ENCODE measurements at places on chromosomes 12 and 14.

GRCh38 chr14:91358025-91358319, 59.6 kb downstream of the CCDC88C start:
- DNase-seq = no peak

DNA sequence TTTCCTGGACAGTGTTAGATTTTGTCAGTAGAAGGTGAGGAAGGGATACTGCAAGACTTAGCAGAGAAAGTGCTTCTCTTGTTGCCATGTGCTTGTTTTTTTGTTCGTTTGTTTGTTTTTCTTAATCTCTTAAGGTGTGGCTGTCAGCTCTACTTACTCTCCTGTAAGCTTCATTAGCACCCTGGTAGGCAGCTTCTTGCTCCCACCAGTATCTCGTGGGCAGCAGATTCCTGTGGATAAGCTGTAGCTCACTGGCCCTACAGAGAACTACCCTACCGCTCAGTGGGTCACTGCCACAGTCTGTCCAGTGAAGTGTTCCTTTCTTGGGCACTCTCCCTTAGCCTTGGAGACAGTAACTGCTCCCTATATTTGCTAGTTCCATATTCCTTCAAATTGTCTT, 30.1 kb downstream of the VRK1 start:
- DNase-seq = no peak

DNA sequence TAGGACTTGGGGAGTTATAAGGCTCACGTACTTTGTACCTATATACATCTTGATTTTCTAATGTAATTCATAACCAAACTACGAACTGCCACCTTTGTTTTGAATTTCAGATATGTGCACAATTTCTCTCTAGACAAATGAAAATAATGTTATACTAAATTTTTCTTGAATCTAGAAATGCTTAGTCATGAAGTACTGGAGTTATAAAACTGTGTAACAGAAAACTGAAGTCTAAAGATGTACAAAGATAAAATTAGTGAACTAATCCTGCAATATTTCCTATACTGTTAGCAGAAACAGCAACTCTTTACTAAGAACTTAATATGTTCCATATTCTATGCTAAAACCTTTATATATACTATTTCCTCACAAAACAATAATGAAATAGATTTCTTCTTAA, 15.5 kb downstream of the SEC23A start:
- no peak for DNase-seq

GRCh38 chr12:72485017-72485701, 213.0 kb downstream of the TRHDE start:
- DNase-seq = no peak

DNA sequence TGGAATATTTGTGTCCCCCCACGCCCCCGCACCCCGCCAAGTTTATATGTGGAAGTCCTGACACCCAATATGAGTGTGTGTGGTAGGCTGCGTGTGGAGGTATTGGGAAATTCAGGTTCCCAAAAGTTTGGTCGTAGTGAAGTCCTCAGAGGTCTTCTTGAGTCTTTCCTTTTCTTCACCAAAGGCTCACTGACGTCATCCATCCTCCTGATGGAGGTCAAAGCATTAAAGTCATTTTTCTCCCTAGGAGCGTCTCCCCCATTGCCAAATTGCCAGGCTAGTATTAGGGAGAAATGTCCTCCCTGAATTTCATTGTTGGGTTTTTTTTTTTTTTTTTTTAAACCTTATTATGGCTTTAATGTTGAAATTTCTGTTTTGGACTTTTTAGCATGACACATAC, 113.7 kb downstream of the RGS6 start:
- no peak for DNase-seq

DNA sequence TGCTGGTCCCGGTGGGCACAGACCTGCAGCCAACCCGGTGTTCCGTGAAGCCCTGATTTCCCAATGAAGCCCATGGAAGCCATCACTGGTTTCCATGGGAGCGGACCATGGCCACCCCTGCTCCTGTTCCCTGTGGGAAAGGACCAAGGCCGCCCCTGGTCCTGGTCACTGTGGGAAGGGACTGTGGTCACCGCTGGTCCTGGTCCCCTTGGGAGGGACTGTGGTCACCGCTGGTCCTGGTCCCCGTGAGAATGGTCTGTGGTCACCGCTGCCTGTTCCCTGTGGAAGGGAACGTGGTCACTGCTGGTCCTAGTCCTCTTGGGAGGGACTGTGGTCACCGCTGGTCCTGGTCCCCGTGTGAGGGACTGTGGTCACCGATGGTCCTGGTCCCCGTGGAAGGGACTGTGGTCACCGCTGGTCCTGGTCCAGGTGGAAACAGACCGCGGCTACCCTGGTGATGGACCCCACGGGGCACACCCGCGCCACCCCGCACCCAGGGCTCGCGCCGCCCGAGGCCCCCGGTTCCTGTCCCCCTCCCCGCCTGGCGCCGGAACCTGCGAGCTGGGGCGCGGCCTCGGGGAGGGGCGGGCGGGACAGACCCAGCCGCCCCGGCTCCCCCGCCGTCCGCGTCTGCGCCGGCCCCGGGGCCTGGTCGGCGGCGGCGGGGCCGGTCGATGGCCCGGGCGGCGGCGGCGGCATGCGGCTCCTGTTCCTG, at the start of gene GLT1D1:
Gene GLT1D1, plus strand, starts transcription at position 594 of the 715 bp plus-strand sequence. Its CDS starts 104 bp downstream, at position 698.
- no peak for DNase-seq

DNA sequence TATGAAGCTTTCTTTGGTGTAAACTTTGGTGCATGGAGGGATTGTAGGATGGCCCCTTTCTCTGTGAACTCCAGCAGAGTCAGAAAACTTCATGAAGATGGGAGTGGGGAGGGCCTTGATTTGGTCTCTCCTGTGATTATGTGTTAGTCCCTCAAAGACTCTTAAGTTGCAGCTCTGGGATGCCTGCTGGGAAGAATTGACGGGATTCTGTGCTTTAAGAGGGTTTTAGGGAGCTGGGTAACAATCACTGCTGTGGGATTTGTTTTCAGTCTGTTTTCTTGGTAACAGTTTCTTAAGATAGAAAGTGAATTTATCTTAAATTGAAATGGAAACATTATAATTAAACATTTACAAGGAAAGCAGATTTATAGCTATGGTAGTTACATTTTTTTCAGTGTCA, 378.1 kb downstream of the AACS start:
- DNase-seq = no peak

DNA sequence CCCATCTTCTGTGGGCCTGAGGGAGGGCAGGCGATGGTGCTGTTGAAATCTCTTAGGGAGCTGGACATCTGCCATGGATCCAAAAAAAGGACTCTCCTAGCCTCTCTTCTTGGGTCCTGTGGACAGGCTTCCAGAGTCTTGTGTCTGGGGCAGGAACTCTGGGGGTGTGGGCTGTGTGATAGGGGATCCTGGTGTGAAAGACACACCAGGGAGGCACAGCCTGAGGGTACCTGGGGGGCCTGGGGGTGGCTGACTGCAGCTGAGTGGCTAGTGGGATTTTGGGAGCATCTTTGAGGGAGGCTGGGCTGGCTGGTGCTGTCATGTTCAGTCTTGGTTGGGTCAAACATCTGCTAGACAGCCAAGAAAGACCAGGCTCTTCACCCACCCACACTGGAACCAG, 1.8 kb upstream of the KRT83 start:
- DNase-seq = no peak

GRCh38 chr12:6265038-6265405, 45.5 kb upstream of the PLEKHG6 start:
- DNase-seq = no peak

DNA sequence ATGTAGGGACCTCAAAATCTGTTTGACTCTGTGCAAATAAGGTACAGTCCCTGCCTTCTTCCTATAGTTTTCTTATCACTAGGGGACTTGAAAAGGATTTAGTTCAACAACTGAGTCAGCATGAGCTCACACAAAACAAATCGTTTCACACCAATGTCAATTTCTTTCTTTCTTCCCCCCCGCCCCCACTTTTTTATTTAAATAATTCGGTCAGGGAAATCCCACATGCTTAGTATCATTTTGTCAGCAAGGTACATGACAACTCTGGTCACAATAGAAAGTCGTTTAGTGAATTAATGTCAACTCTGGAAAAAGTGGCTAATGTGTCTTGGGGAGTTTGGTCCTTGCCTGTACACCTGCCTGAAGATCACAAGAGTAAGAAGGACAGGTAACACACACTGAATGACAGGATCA, 232.2 kb upstream of the PLEKHG7 start:
- DNase-seq = no peak

DNA sequence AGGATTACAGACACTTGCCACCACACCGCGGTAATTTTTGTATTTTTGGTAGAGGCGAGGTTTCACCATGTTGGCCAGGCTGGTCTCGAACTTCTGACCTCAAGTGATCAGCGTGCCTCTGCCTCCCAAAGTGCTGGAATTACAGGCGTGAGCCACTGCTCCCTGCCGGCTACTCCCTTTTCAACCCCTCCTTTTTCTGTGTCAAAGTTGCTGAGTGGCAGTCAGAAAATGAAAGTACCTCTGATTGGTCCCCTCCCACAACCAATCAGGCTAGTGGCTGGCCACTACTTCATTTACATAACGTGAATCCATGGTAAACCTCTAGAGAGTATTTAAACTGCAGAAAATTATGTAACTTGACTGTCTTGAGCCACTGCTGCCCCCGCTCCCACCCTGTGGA, 5.9 kb downstream of the RESF1 start:
- DNase-seq = peak; percentile 62

DNA sequence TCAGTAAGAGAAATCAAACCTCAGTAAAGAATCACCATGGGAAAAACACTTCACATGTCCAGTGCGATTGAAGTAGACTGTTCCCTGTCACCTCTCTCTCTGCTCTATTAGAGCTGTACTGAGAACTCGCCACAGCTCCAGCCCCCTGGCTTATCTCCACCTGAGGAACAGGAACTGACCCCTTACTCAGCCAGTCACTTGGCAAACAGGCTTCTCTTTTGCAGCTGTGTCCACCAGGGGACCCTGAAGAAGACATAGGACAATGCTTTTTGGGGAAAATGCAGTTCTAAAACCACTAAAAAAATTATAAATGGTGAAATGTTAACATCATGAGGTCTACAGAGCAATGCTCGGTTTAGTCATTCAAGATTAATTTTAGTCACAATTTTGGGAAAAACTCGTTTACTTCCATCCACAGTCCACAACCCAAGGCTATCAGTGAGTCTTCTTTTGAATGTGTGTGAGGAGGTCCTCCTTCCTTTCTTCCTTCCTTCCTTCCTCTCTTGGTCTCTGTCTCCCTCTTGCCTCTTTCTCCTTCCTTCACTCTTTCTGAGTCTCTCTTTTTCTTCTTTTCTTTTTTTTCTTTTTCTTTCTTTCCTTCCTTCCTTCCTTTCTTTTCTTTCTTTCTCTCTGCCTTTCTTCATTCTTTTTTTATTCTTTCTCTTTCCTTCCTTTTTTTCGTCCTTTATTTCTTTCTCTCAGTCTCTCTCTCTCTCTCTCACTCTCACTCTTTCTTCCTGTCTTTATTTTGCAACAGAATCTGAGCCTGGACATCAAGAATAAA, 1189.5 kb upstream of the TMEM132C start:
- no peak for DNase-seq
